Keratinocyte (primary cell): ENCODE measurements at places on chromosomes 11 and 22.

DNA sequence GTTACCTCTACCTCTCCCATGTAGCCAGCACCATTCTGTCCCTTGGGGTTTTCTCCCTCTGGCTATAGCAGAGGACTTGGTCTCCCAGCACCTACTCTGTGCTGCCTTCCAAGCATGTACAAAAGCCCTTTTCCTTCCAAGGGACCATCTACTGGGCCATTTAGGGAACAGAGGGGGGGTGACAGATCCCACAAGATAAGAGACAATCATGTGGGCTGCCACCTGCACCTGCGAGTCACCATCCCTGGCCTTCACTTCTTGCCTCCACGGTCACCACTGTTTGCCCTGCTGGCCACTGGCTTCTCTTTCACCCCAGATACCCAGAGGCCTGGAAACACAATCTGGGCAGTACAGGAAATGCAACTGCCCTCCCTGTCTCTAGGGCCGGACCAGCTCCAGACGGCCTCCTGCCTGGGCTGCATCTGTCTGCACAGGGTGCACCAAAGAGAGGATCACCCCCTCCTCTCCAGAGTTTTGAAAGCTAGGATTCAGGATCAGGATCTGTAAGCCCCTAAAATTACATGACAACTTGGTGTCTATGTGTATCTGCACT is 160.8 kb upstream of the NECTIN1 start:
- H3K4me3 ChIP-seq: no peak overlapping the region
- peaks cover 44% of the 10 kb centered on the region for H3K27me3 ChIP-seq
- DNase-seq: no peak

- no peak for DNase-seq
- peaks cover 46% of the 10 kb centered on the region for H3K4me1 ChIP-seq
- no peaks in the 10 kb centered on the region for H3K27me3 ChIP-seq
These were observed 6.0 kb upstream of the LIF start for GRCh38 chr22:30252411-30253204.

GRCh38 chr11:44342616-44343015 is 32.7 kb upstream of the ALX4 start:
- DNase-seq: no peak
- H3K27ac ChIP-seq: no peak overlapping the region
- no peaks in the 10 kb centered on the region for H3K4me1 ChIP-seq
- H3K27me3 ChIP-seq: peaks cover 35% of the 10 kb centered on the region
- no peak overlapping the region for H3K4me3 ChIP-seq

DNA sequence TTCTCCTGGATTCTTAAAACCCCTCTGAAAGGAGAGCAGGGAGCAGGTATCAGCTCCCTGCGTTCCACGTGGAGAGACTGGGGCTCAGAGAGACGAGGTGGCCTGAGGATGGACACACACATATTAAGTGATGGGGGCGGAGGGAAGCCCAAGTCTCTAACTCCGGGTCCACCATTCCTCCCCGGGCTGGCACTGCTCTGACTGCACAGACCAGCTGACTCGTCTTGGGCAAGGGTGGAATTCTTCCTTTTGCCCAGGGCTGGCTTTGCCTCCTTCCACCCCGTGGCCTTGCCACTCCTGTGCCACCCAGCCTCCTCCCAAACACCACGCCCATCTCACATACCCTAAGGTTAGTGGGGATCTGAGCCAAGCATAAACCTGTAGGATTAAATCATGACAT is 65.0 kb downstream of the BUD13 start:
- H3K27me3 ChIP-seq: no peaks in the 10 kb centered on the region
- H3K4me3 ChIP-seq: peak overlapping the region; percentile 13
- no peak overlapping the region for H3K27ac ChIP-seq
- peaks cover 11% of the 10 kb centered on the region for H3K4me1 ChIP-seq
- H3K36me3 ChIP-seq: no peaks in the 10 kb centered on the region
- no peak for DNase-seq

- H3K4me1 ChIP-seq: peaks cover 23% of the 10 kb centered on the region
- no peaks in the 10 kb centered on the region for H3K27me3 ChIP-seq
- no peak for DNase-seq
- H3K27ac ChIP-seq: no peak overlapping the region
- peaks cover 25% of the 10 kb centered on the region for H3K36me3 ChIP-seq
These were observed 12.3 kb upstream of the BID start for GRCh38 chr22:17786435-17787161.

DNA sequence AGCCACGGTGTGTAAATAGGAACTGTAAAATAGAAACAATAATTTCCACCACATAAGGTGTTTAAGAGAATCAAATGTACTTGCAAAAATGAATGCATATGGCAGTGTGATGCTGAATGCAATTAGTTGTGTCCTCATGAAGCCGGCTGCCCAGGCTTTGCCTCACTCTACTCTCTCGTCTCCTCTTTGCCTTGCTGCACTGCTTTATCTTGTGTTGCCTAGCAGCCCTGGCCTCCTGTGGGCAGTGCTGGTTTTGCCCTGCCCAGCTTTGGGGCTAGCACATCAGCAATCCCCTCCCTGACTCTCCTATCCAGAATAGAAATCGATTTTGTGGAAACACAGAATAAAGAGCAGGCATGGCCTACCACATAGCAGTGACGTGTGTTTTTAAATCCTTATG is 30.0 kb downstream of the LRRC32 start:
- peaks cover 11% of the 10 kb centered on the region for H3K27me3 ChIP-seq
- no peak overlapping the region for H3K4me3 ChIP-seq
- DNase-seq: no peak
- H3K36me3 ChIP-seq: no peaks in the 10 kb centered on the region

- no peak overlapping the region for H3K27ac ChIP-seq
- no peak for DNase-seq
- no peaks in the 10 kb centered on the region for H3K36me3 ChIP-seq
- no peak overlapping the region for H3K4me3 ChIP-seq
- peaks cover 6% of the 10 kb centered on the region for H3K4me1 ChIP-seq
These were observed 33.4 kb downstream of the TSG101 start for GRCh38 chr11:18493310-18493709.

- H3K4me1 ChIP-seq: no peaks in the 10 kb centered on the region
- DNase-seq: no peak
- no peak overlapping the region for H3K4me3 ChIP-seq
- H3K36me3 ChIP-seq: no peaks in the 10 kb centered on the region
- H3K27me3 ChIP-seq: no peaks in the 10 kb centered on the region
- H3K27ac ChIP-seq: no peak overlapping the region
These were observed 3.7 kb upstream of the MUC5AC start for GRCh38 chr11:1153951-1154493.

DNA sequence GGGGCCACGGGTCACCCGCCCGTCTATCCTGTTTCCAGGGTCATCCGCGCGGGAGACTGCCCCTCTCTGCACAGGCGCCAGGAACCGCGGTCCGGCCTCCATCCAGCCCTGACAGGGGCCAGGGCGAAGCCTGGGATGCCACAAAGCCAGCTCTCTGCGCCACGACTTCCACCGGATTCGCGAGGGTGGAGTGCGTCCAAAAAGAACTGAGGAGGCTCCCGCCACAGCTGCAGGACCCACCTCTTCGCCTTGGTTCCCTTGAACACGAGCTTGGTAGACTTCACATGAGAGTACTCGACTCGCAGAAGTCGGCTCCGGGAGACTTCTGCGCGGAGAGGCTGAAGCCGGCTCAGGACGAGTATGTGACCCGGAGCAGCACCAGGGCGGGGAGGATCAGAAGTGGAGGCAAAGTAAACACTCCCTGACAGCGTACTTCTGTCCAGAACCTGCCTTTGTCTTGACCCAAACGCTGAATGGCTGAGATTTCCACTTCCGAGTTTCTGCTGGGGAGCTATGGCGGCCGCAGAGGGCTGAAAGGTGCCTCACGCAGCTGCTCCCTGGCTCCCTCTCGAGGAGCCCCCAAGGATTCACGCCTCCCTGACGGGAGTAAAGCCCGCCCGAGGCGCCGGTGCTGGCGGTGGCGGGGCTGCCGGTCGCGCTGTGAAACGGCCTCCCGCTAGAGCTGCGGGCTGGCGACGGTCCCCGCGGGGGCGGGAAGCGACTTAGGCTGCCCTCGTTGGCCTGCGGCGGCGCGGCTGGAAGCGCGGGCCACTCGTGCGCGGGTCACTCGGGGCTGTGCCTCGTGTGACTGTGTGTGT is 4566.7 kb upstream of the OR11H1 start:
- no peak overlapping the region for H3K4me3 ChIP-seq
- H3K27me3 ChIP-seq: no peaks in the 10 kb centered on the region
- H3K36me3 ChIP-seq: no peaks in the 10 kb centered on the region
- DNase-seq: no peak
- H3K27ac ChIP-seq: no peak overlapping the region
- no peaks in the 10 kb centered on the region for H3K4me1 ChIP-seq

GRCh38 chr11:34855021-34855753 is 61.0 kb downstream of the APIP start:
- no peak for DNase-seq
- no peaks in the 10 kb centered on the region for H3K36me3 ChIP-seq
- no peak overlapping the region for H3K27ac ChIP-seq
- no peak overlapping the region for H3K4me3 ChIP-seq
- H3K27me3 ChIP-seq: no peaks in the 10 kb centered on the region

DNA sequence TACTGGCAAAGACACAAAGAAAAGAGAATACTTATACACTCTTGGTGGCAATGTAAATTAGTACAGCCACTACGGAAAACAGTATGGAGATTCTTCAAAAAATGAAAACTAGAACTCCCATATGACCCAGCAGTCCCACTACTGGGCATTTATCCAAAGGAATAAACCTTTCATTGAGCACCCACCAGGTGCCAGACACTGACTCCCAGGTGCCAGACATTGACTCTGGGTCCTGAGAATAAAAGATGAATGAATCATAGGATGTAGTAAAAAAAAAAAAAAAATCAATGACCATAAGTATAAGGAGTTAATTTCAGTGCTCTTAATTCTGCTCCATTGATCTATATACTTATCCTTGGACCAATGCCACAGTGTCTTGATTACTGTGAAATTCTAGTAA is 28.2 kb downstream of the HEPHL1 start:
- no peak overlapping the region for H3K27ac ChIP-seq
- H3K27me3 ChIP-seq: no peaks in the 10 kb centered on the region
- peaks cover 3% of the 10 kb centered on the region for H3K36me3 ChIP-seq
- H3K4me3 ChIP-seq: no peak overlapping the region

GRCh38 chr22:28773461-28773867 is 969 bp downstream of the CCDC117 start:
- H3K4me1 ChIP-seq: peaks cover 16% of the 10 kb centered on the region
- no peak for DNase-seq
- no peaks in the 10 kb centered on the region for H3K27me3 ChIP-seq
- H3K36me3 ChIP-seq: peaks cover 3% of the 10 kb centered on the region
- H3K27ac ChIP-seq: peak overlapping the region; percentile 67

GRCh38 chr11:115644856-115645255 is 140.6 kb upstream of the CADM1 start:
- H3K4me3 ChIP-seq: no peak overlapping the region
- no peaks in the 10 kb centered on the region for H3K4me1 ChIP-seq
- H3K27ac ChIP-seq: no peak overlapping the region
- H3K27me3 ChIP-seq: peaks cover 8% of the 10 kb centered on the region
- H3K36me3 ChIP-seq: no peaks in the 10 kb centered on the region

DNA sequence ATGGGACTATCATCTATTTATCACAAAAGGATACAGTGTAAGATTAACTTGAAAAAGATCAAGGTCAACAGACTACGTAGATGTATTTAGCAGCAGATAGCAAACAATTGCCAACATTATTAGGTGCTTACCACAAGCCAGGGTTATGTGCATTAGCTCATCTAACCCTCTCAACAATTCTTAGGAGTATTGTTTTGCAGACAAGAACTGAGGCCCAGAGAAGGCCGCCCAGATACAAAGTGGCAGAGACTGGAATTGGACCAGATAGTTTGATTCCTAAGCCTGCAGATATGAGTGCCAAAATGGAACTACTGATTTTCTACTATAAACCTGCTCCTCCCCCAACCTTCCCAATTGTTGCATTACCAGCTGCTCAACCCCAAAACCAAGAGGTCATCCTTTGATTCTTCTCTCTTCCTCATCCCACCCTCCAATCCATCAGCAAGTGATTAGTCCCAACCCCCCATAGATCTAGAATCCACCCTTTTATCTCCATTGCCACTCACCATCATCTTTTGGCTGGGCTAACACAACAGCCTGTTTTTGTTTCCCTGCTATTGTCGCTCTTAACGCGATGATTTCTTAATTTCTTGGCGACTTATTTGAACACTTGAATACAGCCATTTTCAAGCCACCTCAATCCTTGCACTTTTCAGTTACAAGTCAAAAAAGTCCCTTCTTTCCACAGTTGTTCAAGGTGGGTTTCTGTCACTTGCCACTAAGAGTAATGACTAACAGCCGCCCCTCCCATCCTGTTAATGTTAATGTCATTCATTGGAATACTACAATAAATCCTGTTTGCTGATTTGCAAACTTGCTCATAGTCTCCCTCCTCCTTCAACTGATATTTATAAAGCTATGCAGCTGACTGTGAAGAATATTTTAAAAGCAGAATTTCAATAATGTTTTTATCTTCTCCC is 2.7 kb downstream of the TMEM123 start:
- H3K27me3 ChIP-seq: no peaks in the 10 kb centered on the region
- DNase-seq: no peak
- no peak overlapping the region for H3K27ac ChIP-seq
- H3K4me1 ChIP-seq: peaks cover 44% of the 10 kb centered on the region

GRCh38 chr11:114784216-114784615 is 105.9 kb downstream of the NXPE2 start:
- H3K27ac ChIP-seq: no peak overlapping the region
- DNase-seq: no peak
- H3K4me3 ChIP-seq: no peak overlapping the region
- no peaks in the 10 kb centered on the region for H3K4me1 ChIP-seq

DNA sequence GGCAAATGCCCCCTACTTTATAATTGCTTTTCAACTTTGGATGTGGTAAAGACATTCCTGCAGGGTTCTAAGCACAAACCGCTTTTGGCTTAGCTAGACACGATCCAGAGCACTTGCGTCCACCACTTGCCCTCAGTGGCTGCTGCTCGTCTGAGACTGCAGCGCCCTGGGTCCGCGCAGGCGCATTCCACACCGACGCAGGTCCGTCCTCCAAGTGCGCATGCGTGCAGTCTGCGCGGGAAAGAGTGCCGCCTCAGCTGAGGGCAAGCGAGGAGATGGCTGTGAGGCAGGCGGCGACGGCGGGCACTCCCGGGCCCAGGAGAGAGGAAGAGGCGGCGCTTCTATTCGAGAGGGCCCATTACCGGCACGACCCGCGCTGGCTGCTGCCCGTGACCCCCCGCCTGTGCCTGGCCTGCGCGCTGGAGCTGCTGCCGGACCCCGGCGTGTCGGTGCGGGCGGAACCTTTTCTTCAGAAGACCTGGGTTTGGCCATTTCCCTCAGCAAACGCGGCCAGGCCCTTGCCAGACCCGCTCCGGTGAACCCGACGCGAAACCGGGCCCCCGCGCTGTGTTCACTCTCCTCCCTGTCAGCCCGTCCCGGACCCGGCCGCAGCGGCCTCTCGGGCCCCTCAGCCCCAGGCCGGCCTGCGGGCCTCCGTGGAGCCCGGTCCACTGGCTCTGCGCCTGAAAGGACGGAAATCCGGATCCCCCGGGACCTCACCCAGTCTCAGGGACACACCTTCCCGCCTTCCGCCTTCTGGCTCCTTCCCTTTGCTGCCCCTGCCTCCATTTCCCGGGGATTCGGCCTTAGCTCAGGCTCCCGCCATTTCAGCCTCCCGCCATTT is at the start of gene MEI1:
Gene MEI1 (plus strand): TSS at position 240 of the 844 bp plus-strand sequence. CDS start 36 bp downstream, at position 276.
- H3K4me3 ChIP-seq: no peak within 1 kb of the TSS
- H3K36me3 ChIP-seq: no peaks in the 10 kb centered on the region
